ENCODE measurements at places on chromosomes 5 and 9.

DNA sequence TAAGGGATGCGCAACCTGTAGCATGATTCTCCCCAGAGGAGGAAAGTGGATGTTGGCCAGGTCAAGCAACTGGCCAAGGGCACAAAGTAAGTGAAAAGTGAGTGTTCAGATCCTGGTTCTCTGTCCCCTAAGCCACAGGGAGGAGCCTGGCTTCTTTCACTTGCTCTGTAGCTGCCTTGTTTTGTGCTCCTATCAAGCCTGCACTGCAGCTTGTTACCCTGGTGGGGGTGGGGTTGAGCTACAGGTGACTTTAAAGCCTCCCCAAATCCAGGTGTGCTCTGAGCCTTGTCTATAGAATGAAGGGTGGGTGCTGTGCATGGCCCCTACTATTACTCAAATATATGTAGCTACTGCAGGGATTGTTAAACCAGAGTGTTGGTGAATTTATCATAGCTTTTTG lies 32.9 kb downstream of the RALGPS1 start:
- DNase-seq: no peak

- no peak for DNase-seq
These were observed 17.7 kb downstream of the SLC25A48 start for GRCh38 chr5:135851915-135852845.

DNA sequence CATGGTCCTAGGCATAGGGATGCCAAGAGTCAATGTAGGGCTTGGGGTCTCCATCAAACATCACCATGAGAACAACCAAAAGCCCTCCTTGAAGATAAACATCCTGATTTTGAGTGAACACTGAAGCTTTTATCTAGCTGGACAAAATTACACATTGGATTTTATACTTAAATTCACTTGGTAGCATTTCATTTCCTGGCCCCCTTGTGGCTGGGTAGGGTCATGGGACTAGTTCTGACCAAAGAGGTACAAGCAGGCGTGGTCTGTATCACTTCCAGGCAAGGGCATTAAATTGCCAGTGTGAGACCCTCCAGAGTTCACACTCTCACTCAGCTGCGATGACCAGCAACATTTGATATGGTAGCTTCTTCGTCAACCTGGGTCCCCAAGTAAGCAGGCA lies 320.3 kb downstream of the ACTL7B start:
- DNase-seq: no peak

DNA sequence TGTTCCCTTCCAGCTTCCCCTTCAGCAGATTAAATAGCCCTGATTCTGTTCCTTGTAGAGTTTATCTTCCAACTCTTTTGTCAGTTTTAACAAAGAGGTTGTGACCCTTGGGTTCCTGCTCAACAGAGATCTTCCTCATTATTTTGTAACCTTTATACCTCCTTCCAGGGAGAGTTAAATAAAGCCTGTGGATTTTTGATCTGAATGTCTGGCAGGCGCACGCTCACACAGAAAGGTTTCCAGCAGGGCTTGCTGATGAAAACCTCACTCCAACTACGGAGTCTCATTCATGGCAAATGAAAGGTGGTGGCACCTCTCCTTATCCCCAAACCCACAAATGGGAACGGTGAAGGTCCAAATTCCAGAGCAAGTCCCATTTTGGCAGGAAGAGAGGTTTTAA lies 129.0 kb downstream of the SREK1 start:
- DNase-seq: no peak

DNA sequence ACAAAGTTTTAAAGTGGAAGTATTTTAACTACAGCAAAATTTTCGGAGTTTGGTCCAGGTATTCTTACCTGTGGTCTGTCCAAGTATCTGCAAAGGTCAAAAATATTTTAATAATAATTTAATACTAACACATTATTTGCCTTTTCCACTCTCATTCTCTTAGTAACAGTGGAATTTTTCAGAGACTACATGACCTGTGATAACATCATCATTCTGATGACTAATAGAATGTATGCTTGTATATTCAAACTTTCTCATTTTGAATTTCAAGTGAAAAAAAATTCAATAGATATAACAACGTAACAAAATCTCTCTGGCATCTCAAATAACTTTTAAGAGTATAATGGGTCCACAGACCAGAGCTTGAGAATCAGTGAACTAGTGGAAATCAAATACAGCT lies 78.3 kb downstream of the FBXL17 start:
- no peak for DNase-seq

DNA sequence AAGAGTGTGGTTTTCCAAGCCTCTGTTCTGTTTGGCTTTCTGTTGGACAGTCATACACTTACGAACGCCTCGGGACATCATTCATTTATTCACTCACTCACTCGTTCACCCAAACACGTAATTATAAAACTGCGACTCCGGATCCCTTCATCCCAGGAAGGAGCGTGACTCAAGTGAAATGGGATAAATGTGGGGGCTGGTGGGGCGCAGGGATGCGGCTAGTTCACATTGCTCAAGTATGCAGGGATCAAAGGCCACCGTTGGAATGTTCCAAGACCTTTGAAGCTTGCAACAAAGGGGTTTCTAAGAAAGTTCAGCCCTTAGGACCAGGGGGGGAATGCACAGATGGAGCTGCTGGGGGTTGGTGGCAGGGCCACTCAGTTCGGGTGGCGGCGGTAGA lies 64.2 kb downstream of the CFAP77 start:
- no peak for DNase-seq

GRCh38 chr5:80229902-80230255 lies 26.0 kb downstream of the SERINC5 start:
- no peak for DNase-seq

DNA sequence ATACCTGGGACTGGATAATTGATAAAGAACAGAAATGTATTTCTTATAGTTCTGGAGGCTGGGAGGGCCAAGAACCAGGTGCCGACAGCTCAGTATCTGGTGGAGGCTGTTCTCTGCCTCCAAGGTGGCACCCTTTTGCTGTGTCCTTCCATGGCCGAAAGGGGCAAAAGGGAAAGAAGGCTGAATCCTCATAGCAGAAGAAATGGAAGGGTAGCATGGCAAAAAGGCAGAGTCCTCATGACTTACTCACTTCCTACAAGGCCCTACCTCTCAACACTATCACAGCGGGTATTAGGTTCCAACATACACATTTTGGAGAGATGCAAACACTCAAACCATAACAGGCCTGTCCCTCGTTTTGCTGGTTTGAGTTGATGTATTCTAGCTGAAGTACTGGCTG lies 25.1 kb upstream of the MED10 start:
- DNase-seq: no peak

DNA sequence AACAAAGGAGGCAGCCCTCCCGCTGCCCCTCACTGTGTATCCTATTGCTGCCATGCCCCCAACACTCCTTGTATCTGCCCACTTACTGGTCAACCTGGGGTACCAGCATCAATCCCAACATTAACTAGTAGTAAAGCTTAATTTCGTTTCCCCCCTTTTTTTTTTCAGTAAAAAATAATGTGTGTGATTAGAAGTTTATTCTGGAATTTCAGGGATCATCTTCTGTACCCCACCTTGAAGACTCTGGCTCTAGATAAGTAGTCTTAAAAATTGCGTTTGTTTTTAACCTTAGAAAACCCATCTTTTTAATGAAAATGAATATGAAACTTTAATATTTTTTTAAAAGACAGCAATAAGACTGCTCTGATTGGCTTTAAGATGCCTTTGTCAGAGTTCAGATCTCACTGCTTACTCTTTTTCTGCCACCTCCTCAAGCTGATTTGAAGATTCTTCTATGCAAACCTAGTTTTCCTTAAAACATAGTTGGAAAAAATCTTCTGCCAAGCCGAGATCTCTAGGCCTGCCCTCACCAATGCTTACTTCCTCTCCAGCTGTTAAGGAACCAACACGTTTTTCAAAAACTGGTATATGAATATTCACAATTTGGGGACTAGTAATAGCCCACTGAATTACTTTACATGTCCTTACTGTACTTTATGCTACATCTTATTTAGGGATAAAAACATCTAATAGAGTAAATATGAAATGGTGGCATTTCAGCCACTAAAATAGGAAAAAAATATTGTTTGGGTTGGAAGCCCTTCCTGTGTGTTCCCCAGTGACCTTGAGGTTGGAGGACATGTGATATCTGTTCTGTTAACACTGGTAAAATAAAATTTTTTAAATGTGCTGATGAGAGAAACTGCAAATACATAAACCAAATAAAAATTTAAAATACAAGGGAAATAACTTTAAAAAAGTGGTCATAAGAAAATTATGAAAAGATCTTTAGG lies 4.0 kb upstream of the RHOBTB3 start:
- no peak for DNase-seq

- DNase-seq: no peak
These were observed 88.0 kb downstream of the FNBP1 start for GRCh38 chr9:129954868-129955550.

DNA sequence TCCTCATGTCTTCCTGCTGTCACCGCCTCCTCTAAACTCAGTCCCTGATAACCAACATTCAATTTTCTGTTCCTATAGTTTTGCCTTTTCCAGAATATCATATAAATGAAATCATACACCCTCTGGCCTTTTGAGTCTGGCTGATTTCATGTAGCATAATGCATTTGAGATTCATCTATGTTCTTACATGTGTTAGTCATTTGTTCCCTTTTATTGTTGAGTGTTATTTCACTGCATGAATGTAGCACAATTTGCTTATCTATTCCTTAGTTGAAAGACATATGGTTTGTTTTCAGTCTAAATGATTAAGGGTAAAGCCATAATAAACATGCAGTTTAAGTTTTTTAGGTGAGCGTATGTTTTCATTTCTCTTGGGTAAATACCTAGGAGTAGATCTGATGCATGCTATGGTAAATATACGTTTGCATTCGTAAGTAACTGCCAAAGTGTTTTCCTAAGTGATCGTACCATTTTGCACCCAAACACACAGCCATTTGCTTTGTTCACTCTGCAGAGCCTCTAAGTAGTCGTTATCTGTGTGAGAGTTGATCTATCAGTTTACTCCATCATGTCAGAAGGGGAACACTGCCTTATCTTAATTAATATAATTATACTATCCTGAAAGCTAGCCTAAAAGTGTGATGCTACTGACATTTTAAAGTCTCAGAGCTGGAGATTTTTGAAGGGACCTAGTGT lies 460.8 kb downstream of the DMAC1 start:
- no peak for DNase-seq

DNA sequence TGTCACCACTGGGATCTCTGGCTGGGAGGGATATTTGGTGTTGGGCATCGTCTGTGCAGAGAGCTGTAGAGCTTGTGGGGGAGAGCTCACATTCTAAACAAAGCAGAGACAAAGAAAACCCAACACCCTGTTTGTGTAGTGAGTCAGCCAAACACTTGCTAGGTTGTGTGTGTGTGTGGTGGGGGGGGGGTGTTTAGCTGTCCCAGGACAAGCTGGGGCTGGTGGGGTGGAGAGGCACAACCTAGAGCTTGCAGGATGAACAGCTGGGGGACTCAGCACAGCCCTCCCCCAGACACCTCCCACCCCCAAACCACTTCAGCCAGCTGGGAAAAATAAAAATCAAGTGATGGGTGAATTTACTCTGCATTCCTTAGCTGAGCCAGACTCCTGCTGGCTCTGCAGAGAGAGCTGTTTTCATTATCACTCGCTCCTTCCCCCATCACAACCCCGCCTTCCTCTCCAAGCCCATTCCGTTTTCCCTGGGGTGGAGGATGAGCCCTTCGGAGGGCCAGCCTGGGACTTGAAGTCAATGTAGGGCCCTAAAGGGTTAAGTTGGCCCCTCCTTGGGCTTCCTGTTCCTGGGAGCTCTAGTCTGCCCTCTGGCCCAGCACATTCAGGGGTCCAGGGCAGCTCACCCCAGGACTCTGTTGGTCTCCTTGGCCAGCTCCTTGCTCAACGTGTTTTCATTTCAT lies 2.6 kb downstream of the OLFML2A start:
- DNase-seq: no peak

GRCh38 chr5:158127536-158127935 lies 268.6 kb upstream of the CLINT1 start:
- no peak for DNase-seq

- DNase-seq: no peak
These were observed 98.0 kb upstream of the TSLP start for GRCh38 chr5:110973510-110973909.

DNA sequence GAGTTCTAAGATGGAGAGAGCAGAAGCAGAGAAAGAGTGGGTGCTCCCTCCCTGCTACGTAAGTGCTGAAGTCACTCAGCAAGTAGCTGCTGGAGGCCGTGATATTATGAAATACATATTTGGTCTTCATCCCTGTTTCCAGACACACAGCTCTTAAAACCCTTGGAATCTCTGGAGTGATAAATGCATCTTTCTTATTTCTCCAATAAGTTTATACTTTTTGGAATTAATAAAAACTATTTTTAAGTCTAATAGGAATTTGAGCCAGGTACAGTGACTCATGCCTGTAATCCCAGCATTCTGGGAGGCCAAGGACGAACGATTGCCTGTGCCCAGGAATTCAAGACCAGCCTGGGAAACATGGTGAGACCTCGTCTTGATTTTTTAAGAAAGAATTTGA lies 60.6 kb downstream of the AUH start:
- DNase-seq: no peak

GRCh38 chr9:136840877-136841645 lies 1.2 kb upstream of the AJM1 start:
- no peak for DNase-seq

DNA sequence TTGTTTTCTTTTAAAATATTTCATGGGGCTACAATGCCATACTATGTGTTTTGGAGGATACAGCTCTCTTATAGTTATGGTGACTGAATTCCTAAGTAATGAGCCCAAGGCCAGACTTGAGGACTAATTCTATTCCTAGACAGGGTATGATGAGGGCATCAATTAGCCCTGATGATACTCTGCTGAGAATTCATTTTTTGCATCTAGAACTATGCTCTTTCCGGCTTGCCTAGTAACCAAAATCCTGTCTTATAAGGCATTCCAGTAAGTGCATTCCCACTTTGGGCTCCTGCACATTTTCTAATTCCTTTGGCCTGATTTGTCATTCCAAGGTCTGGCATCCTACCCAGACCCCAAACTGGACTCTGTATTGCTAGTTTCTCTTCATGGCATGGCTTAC lies 62.4 kb downstream of the MAT2B start:
- DNase-seq: no peak

- no peak for DNase-seq
These were observed 127.2 kb upstream of the MARCHF11 start for GRCh38 chr5:16306812-16307211.

- DNase-seq: no peak
These were observed 24.9 kb upstream of the ARHGAP26 start for GRCh38 chr5:142745268-142745667.

DNA sequence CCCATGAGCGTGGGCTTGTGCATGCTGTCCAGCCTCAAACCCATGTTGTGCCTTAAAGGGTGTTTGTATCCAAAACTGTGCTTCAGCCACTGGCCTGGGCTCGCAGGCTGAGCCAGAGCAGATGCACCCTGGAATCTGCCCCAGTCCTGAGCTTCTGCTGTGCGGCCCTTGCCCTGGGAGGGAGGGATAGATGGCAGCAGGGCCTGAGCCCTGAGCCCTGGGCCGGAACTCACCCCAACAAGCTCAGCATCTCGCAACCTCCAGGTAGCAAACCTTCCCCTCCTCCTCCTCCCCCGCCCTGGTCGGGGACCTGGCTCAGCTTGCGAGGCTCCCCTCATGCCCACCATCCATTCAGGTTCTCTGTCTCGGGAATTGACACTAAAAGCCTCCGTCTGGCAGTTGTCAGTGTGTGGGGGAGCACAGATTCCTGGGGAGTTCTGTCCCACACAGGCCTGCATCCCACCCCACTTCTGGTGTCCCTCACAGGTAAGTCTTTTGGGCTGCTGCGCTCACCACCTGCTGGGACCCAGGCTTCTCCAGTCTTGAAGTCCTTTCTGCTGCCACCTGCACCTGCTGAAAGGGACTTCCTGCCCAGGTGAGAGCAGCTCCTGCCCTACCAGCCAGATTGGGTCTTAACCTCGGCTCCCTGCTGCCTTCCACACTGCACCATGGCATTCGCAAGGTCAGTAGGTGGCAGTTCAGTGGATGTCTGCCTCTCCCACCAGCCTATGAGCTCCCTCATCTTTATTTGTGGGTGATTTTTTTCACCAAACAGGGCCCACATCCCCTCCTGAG lies 55.2 kb upstream of the OLFM1 start:
- no peak for DNase-seq
